Activated CD8-positive, alpha-beta memory T cell treated with anti-CD3 and anti-CD28 coated beads, Interleukin-2, amount 50 U/mL, for 4 hours (primary cell): ENCODE measurements at places on chromosomes 13 and 19.

- DNase-seq, result no peak
These were observed 35.5 kb downstream of the PAK4 start for GRCh38 chr19:39160889-39161672.

DNA sequence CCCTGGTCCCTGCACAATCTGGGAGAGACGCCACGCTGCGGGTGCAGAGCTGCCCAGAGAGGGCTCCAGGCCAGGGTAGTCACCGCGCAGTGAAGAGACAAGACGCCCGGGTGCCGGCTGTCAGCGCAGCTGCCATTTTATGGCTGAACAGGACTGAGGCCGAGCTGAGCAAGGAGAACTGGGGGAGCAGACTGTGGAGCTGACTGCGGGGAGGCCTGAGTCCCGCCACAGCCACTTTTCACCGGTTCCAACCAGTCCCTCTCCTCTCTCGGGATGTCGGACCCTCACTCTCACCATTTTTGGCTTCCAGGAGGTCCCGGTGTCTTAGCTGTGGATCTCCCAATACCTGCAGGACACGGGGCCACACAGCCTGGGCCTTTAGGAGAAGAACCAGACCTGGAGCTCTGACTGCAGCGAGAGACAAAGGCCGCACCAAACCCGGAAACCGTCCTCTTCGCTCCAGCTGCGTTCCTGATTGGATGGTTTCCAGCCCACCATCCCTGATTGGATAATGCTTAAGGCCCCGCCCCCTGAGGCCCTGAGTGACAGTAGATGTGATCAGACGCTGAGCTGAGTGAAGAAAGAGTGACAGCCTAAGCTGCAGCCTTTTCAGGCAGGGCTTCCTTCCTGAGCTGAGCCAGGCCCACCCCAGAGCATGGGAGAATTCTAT, at the start of gene ZNF626:
Gene ZNF626, minus strand, starts transcription at position 422 of the 670 bp plus-strand sequence. Its CDS starts 125 bp downstream, at position 297.
- peak; percentile 89 for DNase-seq

- DNase-seq, result no peak
These were observed 48.6 kb upstream of the ARHGEF7 start for GRCh38 chr13:111066544-111066943.

GRCh38 chr19:47994209-47994802, at the start of gene ELSPBP1:
Gene ELSPBP1 (plus strand): TSS chr19:47994632. CDS start chr19:48008668, 14,036 bp downstream.
- no peak for DNase-seq
